Esophagus squamous epithelium (tissue), 5 donors: ENCODE measurements at places on chromosomes 6 and 20.
A peak's percentile ranks its signal among the peaks of the same experiment; 100 is the strongest.

DNA sequence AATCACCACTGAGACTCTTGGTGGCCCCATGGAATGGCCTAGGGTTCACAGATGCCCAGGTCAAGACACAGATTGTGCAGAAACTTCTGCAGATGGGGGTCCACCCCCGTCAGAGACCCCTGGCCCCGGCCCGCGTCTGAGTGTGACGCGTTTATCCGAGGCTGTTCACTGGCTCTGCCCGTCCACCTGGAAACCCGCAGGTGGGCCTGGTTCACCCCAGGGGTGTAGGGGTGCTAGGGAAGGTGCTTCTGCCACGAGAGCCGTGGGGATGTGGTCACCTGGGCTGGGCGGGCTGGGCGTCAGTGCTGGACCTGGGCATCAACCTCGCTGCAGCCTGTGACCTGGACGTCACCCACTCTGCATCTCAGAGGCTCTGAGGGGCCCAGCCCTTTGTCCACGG, 39.5 kb upstream of the GATA5 start:
- no peak overlapping the region for H3K4me3 ChIP-seq
- DNase-seq = no peak
- H3K36me3 ChIP-seq = no peaks in the 10 kb centered on the region
- no peaks in the 10 kb centered on the region for H3K27me3 ChIP-seq
- H3K27ac ChIP-seq = no peak overlapping the region

- peak overlapping the region; percentile 98 for H3K27ac ChIP-seq
- H3K4me3 ChIP-seq = peak overlapping the region; percentile 98
- H3K36me3 ChIP-seq = no peaks in the 10 kb centered on the region
- no peak for DNase-seq
Measured at GRCh38 chr6:7106752-7107577, 796 bp upstream of the RREB1 start.

- H3K27me3 ChIP-seq = no peaks in the 10 kb centered on the region
- H3K27ac ChIP-seq = peak overlapping the region; percentile 19
- no peaks in the 10 kb centered on the region for H3K36me3 ChIP-seq
Measured at GRCh38 chr6:38349795-38350194, 289.9 kb downstream of the BTBD9 start.

DNA sequence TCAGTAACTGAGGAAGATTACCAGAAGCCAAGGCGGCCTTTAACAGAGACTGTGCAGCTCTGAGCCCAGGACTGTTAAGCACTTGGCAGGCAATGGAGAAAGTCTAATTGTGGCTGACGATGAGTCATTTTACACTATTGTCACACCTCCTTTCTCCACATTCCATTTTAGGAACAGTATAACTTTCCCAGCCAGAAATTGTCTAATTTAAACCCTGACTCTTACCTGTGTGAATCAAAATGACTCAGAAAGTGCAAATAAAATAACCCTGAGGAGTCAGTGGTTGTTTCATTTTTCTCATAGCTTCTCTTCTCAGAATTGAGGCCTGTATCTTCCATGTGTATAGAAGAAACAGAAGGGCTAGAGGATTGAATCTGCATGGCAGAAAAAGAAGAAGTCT, 40.0 kb upstream of the OPN5 start:
- DNase-seq = no peak
- no peaks in the 10 kb centered on the region for H3K27me3 ChIP-seq
- peak overlapping the region; percentile 58 for H3K27ac ChIP-seq
- H3K36me3 ChIP-seq = no peaks in the 10 kb centered on the region
- H3K4me1 ChIP-seq = no peaks in the 10 kb centered on the region

GRCh38 chr6:148041546-148041945, 301.1 kb upstream of the SASH1 start:
- H3K4me1 ChIP-seq = no peaks in the 10 kb centered on the region
- no peaks in the 10 kb centered on the region for H3K36me3 ChIP-seq
- no peak overlapping the region for H3K4me3 ChIP-seq
- no peak for DNase-seq
- H3K27me3 ChIP-seq = no peaks in the 10 kb centered on the region

DNA sequence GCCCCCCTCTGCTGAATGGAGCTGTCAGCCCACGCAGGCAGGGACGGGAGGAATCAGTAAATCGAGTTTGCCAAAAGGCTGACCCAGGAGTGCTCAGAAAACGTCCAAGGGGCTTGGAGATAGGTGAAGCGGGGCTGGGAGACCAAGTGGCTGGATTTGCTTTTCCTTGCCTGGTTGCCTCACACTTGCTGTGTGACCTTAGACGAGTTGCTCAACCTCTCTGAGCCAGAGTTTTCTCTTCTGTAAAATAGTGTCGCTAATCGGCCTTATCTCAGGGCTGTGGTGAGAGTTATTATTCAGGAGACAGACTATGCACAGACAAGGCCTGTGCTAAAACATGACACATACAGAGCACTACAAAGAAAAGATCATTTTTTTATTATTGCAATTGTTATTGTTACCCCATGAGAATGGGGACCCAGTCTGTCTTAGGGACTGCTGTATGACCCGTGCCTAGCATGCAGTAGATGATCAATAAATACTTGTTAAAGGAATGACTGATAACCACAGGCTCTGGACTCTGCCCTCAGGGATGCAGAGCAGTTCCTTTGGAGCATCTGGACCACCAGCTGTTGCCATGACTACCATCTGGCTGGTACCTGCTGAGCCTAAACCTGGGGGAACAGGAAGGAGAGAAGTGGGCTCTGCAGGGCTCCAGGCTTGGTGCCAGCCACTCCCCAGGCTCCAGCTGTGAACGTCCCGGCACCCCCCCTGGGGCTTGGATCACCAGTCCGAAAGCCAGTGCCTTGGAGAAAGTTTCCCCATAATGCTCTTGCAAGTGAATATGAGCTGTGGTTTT, 901 bp downstream of the KCNK15 start:
- H3K27me3 ChIP-seq = peaks cover 63% of the 10 kb centered on the region
- H3K4me3 ChIP-seq = peak overlapping the region; percentile 42
- peaks cover 40% of the 10 kb centered on the region for H3K4me1 ChIP-seq
- no peak for DNase-seq

DNA sequence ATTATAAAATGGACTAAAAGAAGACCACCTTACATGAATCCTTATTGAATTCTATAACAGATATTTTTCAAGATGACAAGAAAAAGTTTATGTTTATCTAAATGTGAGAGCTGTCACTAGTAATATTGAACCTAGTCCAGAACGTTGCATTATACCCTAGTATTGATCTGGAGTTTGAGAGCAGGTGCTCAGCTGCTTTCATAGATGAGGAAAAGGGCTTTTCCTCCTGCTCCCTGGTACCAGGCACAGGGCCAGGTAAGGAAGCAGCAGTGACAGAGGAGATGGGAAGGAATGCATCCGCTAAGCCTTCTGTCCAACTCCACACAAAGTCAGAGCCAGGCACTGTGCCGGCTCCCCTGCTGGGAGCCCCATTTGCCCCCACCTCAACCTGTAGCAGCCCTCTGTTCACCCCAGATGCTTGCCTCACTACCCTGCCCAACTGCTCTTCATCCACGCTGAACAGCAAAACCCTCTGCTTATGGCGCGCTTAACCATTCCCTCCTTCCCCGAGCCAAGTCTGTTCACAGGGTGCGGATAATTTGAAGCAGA, 393.1 kb downstream of the FRK start:
- no peak for DNase-seq
- H3K27ac ChIP-seq = no peak overlapping the region
- H3K27me3 ChIP-seq = no peaks in the 10 kb centered on the region

GRCh38 chr6:26304797-26305640, 60.0 kb upstream of the BTN3A2 start:
- H3K27me3 ChIP-seq = no peaks in the 10 kb centered on the region
- H3K4me1 ChIP-seq = no peaks in the 10 kb centered on the region
- no peak for DNase-seq
- no peaks in the 10 kb centered on the region for H3K36me3 ChIP-seq
- peak overlapping the region; percentile 41 for H3K4me3 ChIP-seq

DNA sequence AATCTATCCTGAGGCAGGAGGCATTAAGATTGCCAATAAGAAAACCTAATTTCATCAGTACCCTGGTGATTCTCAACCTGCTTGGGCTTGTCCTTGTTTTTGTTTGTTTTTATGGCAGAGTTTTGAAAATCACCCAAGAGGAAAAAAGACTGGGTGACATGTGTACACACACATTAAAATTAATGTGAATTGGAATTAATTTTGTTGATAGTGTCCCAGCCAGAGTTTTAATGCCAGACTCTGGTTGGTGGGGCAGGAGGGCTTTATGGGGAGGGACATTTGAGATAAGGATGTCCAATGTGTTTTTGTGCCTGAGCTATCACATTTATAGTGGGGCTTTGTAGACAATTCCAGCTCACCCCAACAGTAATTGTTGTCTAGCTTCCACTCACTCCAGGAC, 184.6 kb downstream of the ID4 start:
- no peaks in the 10 kb centered on the region for H3K36me3 ChIP-seq
- no peak overlapping the region for H3K4me3 ChIP-seq
- no peaks in the 10 kb centered on the region for H3K4me1 ChIP-seq
- no peak for DNase-seq
- no peaks in the 10 kb centered on the region for H3K27me3 ChIP-seq
- no peak overlapping the region for H3K27ac ChIP-seq

DNA sequence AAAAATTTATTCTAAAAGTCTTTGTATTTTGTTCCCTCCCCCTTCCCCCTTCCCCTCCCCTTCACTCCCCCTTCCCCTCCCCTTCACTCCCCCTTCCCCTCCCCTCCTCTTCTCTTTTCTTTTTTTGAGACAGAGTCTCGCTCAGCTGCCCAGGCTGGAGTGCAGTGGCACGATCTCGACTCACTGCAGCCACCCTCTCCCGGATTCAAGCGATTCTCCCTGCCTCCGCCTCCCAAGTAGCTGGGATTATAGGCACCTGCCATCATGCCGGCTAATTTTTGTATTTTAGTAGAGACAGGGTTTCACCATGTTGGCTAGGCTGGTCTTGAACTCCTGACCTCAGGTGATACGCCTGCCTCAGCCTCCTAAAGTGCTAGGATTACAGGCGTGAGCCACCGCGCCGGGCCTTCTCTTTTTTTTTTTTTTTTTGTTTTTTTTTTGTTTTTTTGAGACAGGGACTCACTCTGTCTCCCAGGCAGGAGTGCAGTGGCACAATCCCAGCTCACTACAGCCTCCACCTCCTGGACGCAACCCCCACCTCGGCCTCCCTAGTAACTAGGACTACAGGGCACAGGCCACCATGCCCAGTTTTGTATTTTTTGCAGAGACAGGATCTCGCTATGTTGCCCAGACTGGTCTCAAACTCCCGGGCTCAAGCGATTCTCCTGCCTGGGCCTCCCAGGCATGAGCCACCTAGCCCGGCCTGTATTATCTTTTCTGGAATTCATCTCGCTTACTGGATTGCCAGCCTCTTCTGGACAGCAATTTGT, 1.1 kb upstream of the AFG1L start:
- H3K27me3 ChIP-seq = no peaks in the 10 kb centered on the region
- H3K36me3 ChIP-seq = no peaks in the 10 kb centered on the region
- peaks cover 7% of the 10 kb centered on the region for H3K4me1 ChIP-seq
- peak overlapping the region; percentile 99 for H3K27ac ChIP-seq
- peak overlapping the region; percentile 93 for H3K4me3 ChIP-seq
- no peak for DNase-seq

DNA sequence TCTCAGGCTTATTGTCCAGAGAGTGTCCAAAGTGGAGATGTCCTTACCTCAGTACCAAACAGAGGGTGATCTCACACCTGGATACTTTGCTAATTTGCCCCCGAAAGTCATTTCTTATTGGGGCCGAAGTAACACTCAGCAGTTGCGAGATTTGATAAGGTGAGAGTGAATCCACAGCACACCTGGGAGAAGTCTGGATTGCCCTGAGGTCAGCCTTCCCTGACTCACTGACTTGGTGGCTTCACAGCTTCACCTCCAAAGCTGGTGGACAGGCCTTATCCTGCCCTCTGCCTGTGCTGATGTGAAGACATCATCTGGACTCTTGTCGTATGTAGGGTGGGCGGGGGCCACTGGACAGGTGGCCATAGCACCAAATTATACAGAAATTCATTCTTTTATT, 101.9 kb upstream of the ARMC2 start:
- no peaks in the 10 kb centered on the region for H3K27me3 ChIP-seq
- no peak overlapping the region for H3K4me3 ChIP-seq
- DNase-seq = no peak
- H3K27ac ChIP-seq = no peak overlapping the region

DNA sequence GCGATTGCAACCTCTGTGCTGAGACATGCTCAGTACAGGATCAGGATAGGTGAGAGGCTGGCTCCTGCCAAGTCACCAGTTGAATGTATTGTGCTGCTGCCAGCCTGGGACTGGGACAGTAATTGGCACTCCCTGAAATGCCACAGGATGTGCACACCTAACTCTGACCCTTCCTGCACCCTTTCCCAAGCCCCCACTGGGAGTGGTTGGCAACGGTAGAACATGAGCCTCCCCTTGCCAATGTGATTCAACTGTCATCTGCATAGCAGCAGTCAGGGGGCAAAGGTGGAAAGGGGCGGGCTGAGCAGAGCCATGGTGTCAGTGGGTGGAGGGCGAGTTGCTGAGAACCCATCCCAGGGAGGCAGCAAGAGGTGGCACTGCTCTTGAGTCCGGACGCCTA, 15.4 kb downstream of the SPINT3 start:
- H3K4me3 ChIP-seq = no peak overlapping the region
- no peaks in the 10 kb centered on the region for H3K27me3 ChIP-seq
- H3K36me3 ChIP-seq = no peaks in the 10 kb centered on the region
- no peaks in the 10 kb centered on the region for H3K4me1 ChIP-seq

DNA sequence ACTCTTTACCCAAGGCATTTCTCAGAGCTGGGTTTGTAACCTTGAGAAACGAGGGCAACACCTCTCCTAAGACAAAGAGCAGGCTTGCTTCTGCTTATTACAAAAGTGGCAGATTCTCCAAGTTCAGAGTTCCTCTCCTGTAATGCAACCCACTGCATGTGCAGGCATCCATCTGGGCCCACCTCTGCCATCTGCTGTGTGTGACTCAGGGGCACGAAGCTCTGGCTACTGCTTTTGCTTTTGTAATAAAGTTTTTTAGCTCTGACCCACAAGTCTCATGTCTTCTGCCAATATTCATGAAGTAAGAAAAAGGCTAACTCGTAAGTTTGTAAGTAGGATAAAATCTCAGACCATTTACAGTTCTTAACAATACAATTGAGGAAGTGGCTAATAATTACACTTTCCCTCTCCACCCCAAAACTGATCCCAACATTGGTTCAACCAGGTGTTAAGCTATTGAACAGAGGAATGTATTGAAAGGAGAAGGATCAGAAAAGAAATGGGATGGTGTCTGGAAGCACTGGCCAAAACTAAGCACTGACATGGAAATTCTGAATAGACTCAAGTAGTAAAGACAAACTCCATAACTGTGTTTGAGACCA, 51.7 kb upstream of the SMLR1 start:
- H3K4me1 ChIP-seq = peaks cover 14% of the 10 kb centered on the region
- H3K36me3 ChIP-seq = no peaks in the 10 kb centered on the region
- DNase-seq = no peak
- no peak overlapping the region for H3K4me3 ChIP-seq

- no peak overlapping the region for H3K4me3 ChIP-seq
- H3K27ac ChIP-seq = no peak overlapping the region
- no peaks in the 10 kb centered on the region for H3K36me3 ChIP-seq
- no peaks in the 10 kb centered on the region for H3K27me3 ChIP-seq
- DNase-seq = no peak
Measured at GRCh38 chr6:142355520-142356174, 53.8 kb downstream of the ADGRG6 start.

GRCh38 chr6:3500262-3501014, 43.6 kb upstream of the SLC22A23 start:
- peaks cover 45% of the 10 kb centered on the region for H3K4me1 ChIP-seq
- H3K4me3 ChIP-seq = no peak overlapping the region
- DNase-seq = no peak
